Colonic mucosa (tissue), 4 donors: ENCODE measurements at places on chromosomes 4 and X.
A peak's percentile ranks its signal among the peaks of the same experiment; 100 is the strongest.

DNA sequence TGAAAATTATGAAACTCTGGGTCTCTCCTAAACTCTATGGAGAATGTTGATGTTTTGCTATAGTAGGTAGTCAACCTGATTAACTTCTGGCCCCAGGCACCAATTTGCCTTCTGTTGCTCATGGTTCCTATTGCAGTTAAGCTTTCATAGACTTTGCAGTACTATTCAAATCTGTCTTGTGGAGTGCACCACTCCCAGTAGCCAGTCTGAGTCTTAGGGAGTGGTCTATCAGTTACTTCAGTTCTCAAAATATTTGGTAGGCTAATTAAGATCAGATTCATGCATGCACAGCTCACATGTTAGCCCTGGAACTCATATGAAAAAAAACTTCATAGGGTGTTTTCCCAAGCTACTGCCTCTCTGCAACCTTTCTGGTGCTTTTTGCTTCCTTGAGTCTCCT lies 53.3 kb downstream of the BMP15 start:
- DNase-seq, result no peak

DNA sequence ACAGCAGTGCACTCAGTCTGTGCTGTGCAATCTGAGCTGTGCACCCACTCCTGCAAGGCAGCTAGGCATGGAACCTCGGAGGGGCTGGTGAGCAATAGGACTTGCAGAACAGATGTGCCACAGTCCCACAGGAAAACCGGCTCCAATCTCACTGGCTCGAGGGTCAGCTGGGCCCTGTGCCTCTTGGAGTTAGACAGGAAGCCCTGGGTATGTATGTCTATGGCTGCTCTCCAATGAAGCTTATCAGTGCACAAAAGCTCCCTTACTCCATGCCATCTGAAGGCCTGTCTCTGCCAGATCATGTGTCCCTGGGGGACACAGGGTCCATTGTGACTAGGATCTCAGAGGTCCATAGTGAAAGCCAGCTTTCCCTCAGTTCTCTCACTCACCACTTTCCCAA lies 335.8 kb downstream of the SH3BGRL start:
- no peak for DNase-seq

GRCh38 chrX:150084496-150085229 lies 146.4 kb upstream of the EOLA2 start:
- no peak for DNase-seq

GRCh38 chr4:118381902-118382301 lies 29.1 kb upstream of the PRSS12 start:
- DNase-seq, result no peak

GRCh38 chr4:168854350-168854921 lies 155.6 kb downstream of the CBR4 start:
- no peak for DNase-seq

GRCh38 chr4:74675673-74676279 lies 118.5 kb downstream of the BTC start:
- peak; percentile 58 for DNase-seq

DNA sequence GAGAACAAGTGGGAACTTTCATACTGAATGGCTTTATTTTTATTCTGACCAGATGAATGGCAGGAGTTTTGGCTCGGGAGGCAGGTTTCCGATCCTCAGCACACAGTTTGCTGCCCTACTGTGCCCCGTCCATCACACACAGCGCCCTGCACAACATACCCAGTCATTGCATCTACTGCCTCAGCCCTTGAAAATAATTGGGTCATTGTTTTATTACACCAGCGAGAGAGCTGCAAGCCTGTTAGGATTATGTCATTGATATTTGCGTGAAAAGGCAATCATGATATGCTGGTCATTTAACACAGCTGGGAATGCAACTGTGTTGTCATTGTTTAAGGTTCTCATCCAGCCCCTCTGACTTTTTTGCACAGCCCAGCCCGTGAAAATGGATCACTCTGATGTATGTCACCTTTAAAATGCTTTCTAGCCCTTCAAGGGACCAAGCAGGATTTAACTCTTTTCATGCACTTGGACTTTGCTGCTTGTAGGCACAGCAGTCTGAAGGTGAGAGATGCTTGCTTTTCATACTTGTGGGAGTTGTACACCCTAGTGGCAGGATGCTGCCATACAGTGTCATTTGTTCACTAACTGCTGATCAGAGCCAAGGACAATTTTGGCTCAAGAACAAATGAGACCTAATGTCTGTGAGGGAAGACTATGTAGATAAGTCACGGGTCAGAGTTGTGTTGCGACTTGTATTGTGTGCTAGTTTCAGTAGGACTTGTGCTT lies 62.3 kb downstream of the RTL9 start:
- DNase-seq, result no peak

DNA sequence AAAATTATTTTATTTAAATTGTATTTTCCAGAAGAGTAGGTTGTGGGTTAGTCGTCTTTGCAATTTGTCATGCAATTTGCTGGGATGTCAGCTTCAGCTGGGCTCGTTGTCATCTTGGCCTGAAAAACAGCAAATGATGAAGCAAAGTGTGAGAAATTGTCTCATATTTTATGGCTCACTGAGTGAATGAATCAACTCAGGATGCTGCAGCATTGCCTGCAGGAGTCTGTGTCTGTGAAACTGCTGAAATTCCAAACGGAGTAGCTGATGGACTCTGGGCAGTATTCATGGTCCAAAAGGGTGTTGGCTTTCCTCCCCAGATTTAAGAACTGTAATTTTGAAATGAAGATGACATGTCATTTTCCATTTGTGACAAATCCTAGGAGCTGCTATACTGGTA lies 37.2 kb downstream of the CXCL8 start:
- no peak for DNase-seq

DNA sequence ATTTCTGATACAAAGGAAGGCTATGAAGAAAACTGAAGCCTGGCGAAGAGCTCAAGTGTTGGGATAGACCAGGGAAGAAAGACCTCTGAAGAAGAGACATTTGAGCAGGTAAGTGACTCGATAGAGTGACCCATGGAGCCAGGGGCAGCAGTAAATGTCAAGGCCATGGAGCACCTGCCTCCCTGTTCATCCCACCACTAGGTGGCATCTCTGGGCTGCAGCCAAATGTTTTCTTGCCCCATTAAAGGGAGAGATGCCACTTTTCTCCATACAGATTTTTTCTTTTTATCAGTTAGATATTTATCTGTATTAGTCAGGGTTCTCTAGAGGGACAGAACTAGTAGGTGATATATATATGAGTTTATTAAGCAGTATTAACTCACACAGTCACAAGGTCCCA lies 4.9 kb upstream of the ZNF81 start:
- DNase-seq, result peak; percentile 65

DNA sequence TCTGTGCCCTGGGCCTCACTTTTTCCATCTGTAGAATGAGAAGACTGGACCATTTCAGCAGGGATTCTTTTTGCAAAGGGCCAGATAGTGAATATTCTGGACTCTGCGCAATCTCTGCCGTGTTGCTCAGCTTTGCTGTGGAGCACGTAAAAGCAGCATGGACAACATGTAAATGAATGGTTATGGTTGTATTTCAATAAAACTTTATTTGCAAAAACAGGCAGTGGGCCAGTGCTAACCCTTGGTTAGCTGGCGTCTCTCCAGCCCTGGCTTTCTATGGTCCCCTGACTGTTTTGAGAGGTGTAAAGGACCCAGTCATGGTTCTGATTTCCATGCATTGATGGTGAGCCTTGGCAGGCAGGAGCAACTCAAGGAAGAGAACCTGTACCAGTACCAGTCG lies 18.7 kb downstream of the WFS1 start:
- DNase-seq, result no peak

- no peak for DNase-seq
Observed at GRCh38 chrX:68914479-68914946, 85.7 kb downstream of the EFNB1 start.

- peak; percentile 41 for DNase-seq
Observed at GRCh38 chr4:4506961-4507360, 34.9 kb downstream of the STX18 start.
